ENCODE measurements at places on chromosomes 12 and 14.

DNA sequence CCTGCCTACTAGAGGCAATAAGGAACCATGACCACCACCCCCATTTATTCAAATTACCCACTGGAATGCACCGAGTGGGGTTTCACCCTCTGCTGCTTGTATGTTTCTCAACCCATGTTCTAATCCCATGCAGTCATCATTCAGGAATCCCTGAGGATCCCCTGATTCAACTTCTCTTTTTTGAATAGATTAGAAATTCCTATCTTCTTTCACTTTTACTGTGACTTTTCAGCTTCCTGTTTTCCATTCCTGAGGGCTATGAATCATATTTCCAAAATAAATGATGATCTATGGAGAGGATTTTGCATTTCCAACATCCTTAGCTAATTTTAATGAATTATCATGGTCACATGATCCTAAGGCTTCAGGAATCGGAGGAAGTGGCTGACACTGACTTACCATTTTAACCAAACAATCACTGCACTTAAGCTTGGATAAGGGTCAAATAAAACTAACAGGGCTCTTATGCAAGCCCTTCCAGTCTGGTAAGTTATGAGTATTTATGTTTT, 19.4 kb upstream of the P2RX4 start:
- DNase-seq, result no peak

DNA sequence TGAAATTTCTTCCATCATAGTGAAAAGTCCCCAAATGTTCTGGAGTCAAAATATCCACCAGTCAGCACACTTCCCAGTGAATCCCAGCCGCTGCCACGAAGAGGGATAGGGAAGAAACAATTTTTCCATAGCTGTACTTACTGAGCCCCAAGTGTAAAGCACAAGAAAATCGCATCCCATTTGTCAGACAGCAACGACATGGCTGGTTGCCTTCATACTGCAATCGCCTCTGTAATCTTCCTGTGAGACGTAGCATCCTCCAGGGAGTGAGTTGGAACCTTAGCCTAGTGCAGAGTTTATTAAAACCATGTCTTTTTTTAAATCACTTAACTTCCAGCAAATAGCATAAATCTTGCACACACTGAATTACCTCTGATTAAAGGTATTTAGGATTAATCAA, 56.8 kb downstream of the GNG2 start:
- DNase-seq, result no peak

DNA sequence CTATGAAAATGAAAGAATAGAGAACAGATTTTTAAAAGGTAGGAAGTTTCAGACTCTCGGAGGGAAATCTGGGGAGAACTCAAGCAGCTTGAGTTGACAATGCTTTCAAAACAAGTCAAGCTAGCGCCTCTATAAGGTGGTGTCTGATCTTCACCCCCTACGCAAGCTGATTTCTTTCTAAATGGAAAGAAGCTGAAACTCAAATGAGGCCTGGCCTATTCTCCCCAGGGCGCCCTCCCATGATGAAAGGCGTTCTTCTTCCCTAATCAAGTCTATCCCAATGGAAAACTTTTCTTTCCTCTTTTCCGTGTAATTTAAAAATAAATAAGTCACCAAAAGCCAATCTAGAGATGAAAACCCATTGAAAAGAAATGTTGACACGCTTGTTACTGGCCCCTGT, 20.6 kb downstream of the PTHLH start:
- no peak for DNase-seq

DNA sequence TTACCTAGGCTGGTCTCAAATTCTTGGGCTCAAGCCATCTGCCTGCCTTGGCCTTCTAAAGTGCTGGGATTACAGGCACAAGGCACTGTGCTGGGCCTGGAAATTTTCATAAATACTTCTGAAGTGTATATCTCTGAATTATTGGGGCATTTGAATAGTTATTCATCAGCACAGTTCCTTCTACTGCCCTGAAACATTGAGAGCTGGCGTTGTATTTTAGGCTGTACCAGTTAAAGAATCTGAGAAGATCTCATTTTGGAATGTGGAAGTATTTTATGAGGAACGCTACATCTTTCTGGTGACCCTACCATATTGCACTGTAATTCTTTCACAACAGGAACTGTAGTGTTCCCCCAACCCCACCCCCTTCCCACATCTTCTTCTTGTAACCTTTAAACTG, 349.0 kb upstream of the RGS6 start:
- no peak for DNase-seq

- DNase-seq, result no peak
Measured at GRCh38 chr14:97902630-97903029, 1105.4 kb downstream of the VRK1 start.

DNA sequence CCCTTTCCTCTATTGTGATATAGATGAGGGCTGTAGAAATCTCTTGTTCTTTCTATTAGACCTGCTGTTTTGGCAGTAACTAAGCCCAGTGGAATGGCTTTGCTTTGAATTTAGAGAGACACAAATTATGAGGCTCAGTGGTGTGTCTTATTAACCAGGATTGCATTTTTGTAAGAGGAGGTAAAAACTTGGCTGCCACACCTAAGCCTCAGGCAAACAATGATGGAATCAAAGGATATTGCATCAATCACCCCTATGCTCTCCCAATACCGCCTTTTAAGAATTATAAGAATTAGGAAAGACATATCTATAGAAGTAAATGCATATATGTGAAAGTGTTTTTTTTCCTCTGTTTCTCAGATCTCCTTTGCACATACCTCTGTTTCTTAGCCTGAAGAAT, 63.3 kb downstream of the ACSS3 start:
- no peak for DNase-seq

DNA sequence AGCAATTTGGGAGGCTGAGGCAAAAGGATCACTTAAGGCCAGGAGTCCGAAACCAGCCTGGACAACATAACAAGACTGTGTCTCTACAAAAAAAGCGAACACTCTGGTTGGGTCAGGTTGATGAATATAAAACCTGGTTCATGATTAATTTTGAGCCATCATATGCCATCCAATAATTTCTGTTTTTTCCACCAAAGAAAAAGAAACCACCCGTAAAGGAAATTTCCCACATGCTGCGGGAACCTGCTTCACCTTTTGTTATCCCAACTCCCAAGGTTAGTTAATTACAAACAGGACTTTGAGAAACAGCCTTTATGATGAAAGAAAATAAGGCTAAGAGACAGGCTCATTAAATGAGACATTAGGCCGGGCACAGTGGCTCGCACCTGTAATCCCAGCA, 24.1 kb upstream of the BICDL1 start:
- no peak for DNase-seq

- DNase-seq, result peak; percentile 25
Measured at GRCh38 chr12:546920-547845, 87.4 kb downstream of the B4GALNT3 start.

- no peak for DNase-seq
Measured at GRCh38 chr12:130702966-130703732, 12.9 kb downstream of the RIMBP2 start.

GRCh38 chr14:88140874-88141273, 135.9 kb downstream of the GPR65 start:
- no peak for DNase-seq

GRCh38 chr12:26292596-26292995, 97.2 kb downstream of the SSPN start:
- DNase-seq, result no peak

GRCh38 chr12:107275530-107275929, 182.2 kb upstream of the CRY1 start:
- no peak for DNase-seq

- no peak for DNase-seq
Measured at GRCh38 chr12:4307593-4308333, 13.2 kb upstream of the TIGAR start.

DNA sequence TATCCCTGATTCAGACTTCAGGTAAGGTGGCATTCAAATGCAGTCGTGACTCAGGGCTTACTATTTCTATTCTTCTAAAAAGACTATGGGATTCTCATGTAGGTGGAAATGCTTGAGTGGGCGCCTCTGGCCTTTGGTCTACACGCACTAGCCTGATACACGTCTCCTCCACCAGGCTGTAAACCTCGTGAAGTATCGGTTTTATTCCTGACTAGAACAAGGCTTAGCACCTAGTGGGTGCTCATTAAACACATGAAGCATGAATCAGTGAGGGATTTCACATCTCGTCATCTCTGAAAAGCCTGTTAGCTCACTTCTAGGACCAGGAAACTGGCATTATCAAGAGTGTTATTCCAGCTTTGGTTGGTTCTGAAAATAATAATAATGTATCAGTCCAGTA, 17.7 kb upstream of the HNF1A start:
- no peak for DNase-seq

DNA sequence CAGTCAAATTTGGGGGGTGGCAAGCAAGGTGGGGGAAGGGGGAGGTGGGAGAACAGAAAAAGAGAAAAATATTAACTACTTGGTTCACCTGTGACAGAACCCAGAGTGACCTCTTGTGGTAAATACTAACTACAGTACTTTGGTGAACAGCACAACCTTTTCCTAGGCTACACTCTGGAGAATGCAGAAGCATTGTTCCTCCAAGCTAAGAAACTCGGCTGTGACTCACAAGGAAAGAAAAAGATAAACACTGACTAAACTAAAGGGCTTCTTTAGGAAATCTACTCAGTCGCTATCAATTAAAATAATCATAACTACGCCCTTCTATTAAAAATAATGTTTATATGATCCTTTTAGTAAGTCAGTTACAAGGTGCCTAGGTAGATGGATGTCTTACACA, 5.4 kb downstream of the KCNH5 start:
- DNase-seq, result no peak

- DNase-seq, result no peak
Measured at GRCh38 chr12:104684884-104685283, 228.1 kb downstream of the CHST11 start.

DNA sequence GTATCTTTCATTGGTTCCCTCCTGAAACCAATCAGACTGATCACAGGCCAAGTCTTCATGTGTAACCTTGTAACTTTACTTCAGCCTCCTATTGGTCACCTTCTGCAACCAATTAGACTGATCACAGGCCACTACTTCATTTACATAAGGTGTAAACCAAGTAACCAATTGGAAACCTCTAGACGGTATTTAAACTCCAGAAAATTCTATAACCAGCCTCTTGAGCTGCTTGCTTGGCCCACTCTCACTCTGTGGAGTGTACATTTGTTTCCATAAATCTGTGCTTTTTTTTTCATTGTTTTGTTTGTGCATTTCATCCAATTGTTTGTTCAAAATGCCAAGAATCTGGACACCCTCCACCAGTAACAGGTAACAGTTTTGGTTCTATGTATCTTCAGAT, 47.5 kb downstream of the EIF2S3B start:
- no peak for DNase-seq

GRCh38 chr14:69606258-69607184, 4.9 kb upstream of the SUSD6 start:
- no peak for DNase-seq

- no peak for DNase-seq
Measured at GRCh38 chr12:103645202-103645601, 58.1 kb downstream of the STAB2 start.

DNA sequence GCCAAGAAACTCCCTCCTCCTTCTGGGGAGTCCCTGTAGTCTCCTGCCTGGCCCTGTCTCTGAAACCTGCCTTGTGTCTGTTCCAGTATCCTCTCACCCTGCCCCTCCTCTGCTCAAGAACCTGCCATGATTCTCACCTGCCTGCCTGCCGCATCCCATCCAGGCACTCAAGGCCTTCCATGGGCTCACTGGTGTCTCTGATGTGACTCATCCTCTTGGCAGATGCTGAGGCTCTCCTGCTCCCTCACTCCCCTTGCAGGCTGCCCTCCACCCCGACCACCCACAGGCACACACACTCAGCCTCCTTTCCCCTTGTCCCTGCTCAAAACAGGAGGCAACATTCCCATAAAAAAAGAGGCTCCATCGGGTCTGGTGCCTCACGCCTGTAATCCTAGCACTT, 5.8 kb upstream of the BEGAIN start:
- DNase-seq, result no peak

DNA sequence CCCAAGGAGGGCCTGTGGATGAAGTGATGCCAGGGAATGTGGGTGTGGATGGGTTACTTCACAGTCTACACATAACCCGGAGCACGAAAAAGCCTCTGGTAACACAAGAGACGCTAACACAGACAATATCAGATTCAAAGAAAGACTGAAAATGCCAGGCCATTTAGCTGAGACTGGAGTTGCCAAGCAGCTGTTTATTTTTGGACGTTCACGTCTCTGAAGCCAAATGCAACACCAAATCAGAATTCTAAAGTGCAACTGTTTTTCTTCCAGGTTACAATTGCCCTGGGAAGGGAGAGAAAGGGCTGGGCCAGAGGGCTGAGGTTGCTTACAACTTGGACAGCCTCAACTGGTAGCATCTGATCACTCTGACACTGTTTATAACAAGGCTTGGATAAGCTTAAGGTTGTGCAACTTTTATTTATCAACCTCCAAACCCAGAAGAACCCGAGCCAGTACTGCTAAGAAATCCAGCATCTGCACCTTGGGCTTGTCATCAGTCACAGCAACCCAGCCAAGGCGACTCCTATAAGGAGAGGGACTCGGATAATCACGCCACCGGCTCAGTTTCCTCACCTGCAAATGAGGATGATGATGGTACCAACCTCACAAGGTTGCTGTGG, 24.8 kb downstream of the NUAK1 start:
- no peak for DNase-seq

GRCh38 chr14:104694991-104695659, 5.7 kb downstream of the INF2 start:
- peak; percentile 20 for DNase-seq

DNA sequence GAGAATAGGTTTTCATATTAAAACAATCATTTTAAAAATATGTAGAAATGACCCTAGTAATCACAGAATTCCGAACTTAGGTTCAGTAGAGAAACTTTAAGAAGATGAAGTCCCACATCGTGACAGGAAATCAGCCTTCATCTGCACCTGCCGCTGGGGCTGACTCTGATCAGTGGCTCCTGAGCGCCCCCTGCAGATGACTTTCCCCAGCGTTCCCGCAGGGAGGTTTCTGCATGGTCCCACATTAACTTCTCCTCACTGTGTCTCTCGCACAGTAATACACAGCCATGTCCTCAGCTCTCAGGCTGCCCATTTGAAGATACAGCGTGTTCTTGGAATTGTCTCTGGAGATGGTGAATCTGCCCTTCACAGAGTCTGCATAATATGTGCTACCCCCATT, 1131.1 kb downstream of the TMEM121 start:
- peak; percentile 49 for DNase-seq

GRCh38 chr14:32980178-32980901, 41.7 kb downstream of the NPAS3 start:
- DNase-seq, result no peak

GRCh38 chr12:8609061-8609570, 3.5 kb downstream of the AICDA start:
- no peak for DNase-seq

- DNase-seq, result no peak
Measured at GRCh38 chr12:55746174-55746912, 3.4 kb downstream of the GDF11 start.

All from stimulated activated CD4-positive, alpha-beta T cell treated with anti-CD3 and anti-CD28 coated beads, Interleukin-1b, Interleukin-23, amount 100 ng/mL, for 1 hour (primary cell).